SW 1271 (cell line): ENCODE measurements at places on chromosomes 11 and 22.

DNA sequence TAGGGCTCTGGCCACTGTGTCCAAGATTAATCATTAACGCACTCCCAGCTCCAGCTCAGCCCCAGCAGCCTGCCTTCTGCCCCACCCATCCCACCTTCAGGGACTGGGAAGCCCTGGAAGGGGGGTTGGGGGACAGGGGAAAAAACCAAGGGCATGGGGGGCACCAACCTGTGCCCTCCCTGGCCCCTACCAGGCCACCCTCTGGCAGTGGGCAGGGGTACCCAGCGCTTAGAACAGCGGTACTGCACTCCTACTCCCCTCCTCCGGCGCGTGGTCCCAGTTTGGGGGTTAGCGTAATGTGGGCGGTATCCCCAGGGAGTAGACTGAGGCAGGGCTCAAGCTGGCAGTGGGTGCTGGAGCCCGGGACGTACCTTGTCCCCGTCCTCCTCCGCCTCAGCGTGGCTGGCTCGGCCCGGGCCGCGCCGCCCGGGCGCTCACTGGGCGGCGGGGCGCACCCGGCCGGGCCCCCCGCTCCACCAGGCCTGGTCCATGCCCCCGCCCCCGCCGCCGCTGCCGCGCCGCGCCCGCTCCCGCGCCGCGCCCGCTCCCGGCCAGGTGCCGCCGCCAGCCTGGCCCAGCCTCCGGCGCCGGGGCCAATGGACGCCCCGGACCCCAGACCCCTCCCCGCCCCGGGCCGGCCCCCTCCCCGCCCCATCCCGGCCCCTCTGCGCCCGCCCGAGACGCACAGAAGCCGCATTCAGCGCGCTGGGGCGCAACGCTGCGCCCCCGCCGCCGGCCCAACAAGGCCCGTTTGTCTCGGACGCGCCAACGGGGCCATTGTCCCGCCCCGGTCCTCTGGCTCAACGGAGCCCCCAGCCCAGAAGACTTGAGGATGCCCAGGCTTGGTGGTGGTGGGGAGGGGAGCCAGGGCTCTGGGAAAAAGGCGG, at the start of gene GAL3ST1:
GAL3ST1 (minus strand) TSS at position 571 of the 887 bp plus-strand sequence. CDS start 17,273 bp downstream, outside the sequence.
- DNase-seq, result no peak

- DNase-seq, result no peak
These were observed 372.1 kb downstream of the BRD1 start for GRCh38 chr22:49455595-49455994.

- DNase-seq, result no peak
These were observed 1140.3 kb downstream of the TBC1D22A start for GRCh38 chr22:47902646-47903180.

DNA sequence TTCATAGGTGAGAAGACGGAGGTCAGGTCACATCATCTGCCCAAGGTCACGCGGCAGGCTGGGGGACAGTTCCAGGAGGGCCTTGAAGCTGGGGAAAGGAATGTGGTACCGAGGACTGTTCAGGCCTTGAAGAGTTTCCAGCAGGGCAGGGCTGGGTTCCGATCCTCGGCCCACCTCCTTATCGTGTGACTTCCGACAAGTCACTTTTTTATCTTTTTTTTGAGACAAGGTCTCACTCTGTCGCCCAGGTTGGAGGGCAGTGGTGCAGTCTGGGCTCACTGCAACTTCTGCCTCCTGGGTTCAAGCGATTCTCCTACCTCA, 623 bp downstream of the NDUFS8 start:
- no peak for DNase-seq

DNA sequence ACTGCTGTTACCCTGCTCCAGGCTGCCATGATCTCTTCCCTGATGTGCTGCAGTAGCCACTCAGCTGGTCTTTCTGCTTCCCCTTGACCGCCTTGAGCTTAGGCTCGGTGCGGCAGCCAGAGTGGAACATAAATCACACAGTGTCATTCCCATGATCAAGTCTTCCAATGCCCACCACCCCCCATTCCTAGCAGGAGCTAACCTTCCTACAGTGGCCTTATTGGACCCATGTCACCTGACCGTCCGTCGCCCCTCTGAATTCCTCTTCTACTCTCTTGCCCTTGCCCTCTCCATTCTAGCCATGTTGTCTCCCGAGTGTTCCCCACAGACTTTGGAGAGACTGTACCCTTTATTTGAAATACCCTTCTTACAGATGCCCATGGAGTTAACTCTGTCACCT, 43.4 kb downstream of the OTOG start:
- DNase-seq, result no peak

GRCh38 chr22:41619979-41620588, 759 bp downstream of the DESI1 start:
- no peak for DNase-seq

- no peak for DNase-seq
These were observed 6.0 kb downstream of the PDXP start for GRCh38 chr22:37664249-37665101.

DNA sequence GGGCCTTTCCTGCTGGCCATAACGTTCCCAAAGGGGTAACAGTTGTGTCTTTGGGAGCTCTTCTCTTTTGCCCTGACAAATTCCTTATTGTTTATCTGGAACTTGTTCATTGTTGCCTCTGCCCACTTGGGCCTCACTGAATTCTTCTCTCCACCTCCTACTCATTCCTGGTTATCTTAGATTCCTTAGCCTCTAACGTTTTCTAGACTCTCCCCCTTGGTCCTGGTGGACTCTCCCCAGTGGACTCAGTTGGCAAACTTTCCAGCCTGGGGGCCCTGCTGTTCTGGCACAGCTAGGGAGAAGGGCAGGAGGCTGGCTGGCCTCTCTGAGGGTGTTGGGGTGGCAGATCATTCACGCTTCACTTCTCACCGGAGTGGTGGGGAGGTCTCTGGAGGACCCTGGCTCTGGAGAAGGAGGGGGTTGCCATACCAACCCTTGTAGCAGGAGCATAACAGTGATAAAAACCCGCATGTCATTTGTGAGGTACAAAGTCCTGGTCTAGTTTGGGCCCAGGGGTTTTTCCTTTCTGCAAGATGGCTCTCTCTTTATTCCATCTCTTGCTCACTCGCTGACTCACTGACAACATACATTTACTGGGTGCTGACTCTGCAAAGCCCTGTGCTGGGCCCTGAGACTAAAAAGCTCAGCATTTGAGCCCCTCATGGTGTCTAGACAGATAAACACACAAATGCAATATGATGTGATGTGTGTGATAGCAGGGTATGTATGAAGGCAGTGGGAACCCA, 39.7 kb downstream of the YWHAH start:
- no peak for DNase-seq

- no peak for DNase-seq
These were observed 12.3 kb downstream of the MYO7A start for GRCh38 chr11:77140231-77140851.

DNA sequence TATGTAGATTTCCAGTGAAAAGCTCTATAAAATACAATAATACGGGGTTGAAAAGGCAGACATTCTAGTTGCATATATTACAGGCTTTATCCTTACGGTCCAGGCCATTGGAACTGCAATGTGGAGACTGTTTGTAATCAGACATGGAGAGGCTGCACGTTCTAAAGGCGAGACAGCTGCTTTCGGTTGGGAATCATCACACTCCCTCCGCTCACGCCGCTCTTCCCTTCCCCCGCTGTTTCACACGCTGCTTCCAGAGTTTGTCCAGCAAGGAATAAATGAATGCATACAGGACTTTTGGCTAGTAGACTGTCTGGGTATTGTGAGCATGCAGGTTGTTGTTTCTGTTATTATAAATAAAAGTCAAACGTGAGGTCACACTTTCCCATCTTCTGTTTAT, 13.5 kb upstream of the EFCAB6 start:
- no peak for DNase-seq

DNA sequence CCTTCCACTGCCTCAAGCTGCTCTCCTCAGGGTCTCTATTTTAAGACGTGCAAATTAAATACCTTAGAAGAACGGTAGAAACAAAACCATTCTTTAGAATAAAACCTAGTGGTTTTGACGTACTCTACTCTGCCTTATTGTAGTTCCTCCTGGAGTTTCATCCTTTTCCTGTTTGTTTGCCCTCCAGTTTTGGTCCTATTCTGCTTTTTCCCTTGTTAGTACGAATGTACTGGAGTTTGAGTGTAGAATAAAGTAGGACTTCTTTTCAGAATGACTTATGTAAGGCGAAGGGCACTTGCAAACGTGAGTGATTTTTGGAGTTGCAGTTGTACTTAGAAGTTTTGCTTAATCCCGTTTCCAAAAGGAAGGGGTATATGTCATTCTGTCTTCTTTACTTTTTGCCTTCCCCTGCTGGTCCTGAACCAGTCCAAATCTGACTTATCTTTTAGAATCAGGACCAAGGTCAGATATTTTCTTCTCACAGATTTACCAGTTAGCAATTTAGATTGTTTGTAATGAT, 1.4 kb downstream of the SIK2 start:
- DNase-seq, result no peak

DNA sequence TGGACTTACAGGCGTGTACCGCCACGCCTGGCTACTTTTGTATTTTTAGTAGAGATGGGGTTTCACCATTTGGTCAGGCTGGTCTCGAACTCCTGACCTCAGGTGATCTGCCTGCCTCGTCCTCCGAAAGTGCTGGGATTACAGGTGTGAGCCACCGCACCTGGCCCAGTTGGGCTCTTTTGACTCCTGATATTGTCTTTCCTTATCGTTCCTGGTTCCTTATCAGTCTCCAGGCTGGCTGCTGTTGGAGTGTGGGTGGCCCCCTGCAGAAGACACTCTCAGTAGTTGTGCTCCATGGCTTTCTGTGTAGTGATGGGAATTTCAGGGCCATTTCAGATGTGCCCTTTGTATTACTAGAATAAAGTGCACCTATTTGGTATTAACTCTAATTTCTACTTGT, 55.3 kb downstream of the C22orf31 start:
- DNase-seq, result no peak

- DNase-seq, result no peak
These were observed 321.1 kb downstream of the AASDHPPT start for GRCh38 chr11:106398502-106399075.

DNA sequence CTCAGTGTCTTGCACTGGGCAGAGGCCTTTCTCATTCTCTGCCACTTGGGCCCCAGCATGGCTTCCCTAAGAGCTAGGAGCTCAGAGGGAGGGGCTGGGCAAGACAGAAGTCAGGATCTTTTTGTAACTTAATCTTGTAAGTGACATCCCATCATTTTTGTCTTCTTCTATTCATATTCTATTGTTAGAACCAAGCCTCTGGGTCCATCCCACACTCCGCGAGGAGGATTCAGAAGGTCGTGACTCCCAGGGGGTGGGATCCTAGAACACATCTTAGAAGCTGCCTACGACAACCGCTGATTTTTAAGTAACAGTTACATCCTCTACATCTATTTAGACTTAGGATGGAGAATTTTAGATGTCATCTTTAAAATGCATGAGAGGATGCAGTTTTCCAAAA, 1.5 kb upstream of the IL17RA start:
- DNase-seq, result no peak

DNA sequence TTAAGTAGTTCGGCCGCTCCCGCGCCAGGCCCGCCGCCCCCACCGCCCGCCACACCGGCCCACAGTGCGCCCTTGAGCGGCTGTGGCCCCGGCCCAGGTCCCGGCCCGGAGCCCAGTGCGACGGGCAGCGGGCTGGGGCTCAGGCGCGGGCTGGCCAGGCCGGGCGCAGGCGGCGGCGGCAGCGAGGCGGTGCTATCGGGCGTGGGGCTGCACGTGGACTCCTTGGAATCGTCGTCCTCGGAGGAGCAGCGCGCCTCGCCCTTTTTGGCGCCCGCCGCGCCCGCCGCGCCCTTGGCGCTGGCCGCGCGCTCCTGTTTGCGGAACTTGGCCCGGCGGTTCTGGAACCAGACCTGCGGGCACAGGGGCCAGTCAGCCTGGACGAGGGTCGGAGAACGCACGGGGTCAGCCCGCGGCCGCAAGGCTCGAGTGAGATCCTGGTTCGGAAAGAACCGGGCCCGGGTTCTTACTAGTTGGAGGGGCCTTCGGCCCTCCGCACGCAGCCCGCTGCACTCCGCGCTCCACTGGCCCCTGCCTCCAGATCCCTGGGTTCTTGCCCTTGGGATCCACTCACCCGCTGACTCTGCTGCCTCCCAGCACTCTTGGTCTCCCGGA, 4.0 kb downstream of the PHOX2A start:
- no peak for DNase-seq

- DNase-seq, result no peak
These were observed 157.1 kb upstream of the SESN3 start for GRCh38 chr11:95388086-95388485.

DNA sequence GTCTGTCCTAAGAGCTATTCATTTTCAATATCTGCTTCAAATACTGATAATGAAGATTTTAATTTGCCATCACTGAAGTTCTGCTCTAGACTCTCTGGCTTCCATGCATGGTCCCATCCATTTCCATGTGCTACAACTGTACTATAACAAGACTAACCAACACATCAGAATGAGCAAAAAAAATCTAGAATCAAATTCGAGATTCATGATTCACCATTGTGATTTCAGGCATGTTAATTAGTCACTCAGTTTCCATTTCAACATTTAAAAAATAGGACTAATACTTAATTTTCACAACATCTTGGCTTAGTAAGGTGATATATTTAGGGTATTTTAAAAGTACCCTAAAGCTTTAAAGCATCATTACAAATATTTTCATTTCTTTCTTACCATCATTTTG, 22.8 kb downstream of the PICALM start:
- DNase-seq, result no peak

DNA sequence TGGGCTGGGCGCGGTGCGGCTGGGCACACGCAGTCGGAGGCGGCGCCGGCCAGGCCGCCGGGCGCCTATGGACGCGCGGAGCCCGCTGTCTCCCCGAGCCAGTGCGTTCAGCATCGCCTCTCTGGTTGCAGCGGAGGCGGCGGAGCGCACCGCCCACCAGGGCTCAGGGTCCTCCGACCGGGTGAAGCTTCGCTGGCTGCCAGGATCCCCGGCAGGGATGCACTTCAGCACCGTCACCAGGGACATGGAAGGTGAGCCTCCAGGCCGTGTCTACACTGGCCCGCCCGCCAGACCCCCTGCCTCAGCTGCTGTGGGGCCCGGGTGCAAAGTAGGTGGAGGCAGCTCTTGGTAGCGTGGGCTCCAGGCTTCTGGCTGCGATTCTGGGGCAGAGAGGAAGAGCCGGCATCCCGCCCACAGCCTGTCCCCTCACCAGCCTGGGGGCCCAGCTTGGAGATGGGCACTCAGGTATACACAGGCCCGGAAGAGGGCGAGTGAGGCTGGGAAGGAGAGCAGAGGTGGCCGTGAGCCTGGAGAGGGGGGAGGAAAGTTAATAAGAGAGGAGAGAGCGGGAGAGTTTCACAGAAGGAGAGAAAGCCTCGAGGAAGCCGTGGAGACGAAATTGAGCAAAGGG, 1.0 kb upstream of the TBX1 start:
- no peak for DNase-seq

DNA sequence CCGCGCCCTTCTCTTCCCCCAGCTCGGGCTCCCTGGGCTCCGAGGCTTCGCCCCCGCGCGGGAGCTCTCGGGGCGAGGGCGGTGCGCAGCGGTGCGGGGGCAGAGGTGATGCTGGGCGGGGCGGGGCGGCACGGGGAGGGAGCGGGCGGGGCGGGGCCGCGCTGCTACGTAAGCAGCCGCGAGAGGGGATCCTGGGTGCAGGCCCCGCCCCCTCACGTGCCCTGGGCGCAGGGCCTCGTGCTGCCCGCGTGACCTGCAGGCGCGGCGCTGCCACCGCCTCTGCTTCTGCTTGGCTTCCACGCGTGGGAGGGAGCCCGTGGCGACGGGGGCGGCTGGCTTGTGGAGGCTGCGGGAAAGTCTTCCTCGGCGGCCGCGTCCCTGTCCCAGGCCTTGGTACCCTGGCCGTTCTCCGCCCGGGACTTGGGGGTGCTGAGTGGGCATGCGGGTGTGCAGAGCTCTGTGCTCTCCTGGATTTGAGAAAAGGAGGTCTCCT, 132.6 kb upstream of the HSD17B12 start:
- no peak for DNase-seq
